ENCODE measurements at places on chromosomes 16 and 17.

GRCh38 chr16:3857189-3858043, 23.1 kb downstream of the CREBBP start:
- no peak for DNase-seq

DNA sequence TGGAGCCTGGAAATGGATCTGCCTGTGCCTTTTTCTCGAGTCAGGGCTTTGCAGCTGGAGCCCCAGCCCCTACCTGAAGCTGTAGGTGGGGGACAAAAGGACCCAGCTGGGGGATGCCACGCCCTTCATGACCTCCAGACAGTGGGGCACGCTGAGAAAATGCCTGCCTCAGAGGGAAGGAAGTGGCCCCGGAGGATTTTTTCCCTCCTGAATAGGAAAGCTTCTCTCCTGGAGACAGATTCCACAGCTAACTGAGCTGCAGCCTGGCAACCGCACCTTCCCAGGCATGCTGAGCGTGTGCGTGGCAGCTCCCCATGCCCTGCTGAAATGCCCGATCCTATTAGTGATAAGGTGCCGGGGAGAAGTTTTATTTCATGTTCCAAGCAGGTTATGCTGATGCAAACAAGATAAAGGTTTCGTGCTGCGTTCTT, 58.0 kb downstream of the AIPL1 start:
- no peak for DNase-seq

GRCh38 chr17:48596735-48597527, 3.4 kb upstream of the HOXB5 start:
- no peak for DNase-seq

- DNase-seq: no peak
Measured at GRCh38 chr17:76079535-76079955, 563 bp downstream of the ZACN start.

- DNase-seq: no peak
Measured at GRCh38 chr17:81428516-81428915, 33.3 kb downstream of the BAHCC1 start.

DNA sequence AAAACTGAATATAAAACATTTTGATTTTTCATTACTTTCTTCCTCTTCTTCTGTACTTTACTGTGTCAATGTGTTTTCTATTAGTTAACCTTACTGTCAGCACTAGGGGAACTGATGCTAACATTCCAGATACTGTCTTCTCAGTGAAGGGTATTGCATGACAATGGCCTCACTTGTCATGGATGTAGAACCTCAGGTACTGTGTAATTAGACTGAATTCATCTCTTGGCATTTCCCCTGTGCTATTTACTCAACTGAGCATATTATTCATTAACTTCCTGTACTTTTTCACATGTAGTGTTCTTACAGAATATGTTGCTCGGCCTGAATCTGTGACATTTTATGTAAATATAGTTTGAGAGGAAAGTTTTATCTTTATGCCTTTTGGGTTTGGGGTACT, 237.0 kb downstream of the CA10 start:
- no peak for DNase-seq

GRCh38 chr17:42598905-42599304, 10.3 kb downstream of the RETREG3 start:
- DNase-seq: no peak

GRCh38 chr17:44438636-44439035, 49.2 kb upstream of the ITGA2B start:
- no peak for DNase-seq

DNA sequence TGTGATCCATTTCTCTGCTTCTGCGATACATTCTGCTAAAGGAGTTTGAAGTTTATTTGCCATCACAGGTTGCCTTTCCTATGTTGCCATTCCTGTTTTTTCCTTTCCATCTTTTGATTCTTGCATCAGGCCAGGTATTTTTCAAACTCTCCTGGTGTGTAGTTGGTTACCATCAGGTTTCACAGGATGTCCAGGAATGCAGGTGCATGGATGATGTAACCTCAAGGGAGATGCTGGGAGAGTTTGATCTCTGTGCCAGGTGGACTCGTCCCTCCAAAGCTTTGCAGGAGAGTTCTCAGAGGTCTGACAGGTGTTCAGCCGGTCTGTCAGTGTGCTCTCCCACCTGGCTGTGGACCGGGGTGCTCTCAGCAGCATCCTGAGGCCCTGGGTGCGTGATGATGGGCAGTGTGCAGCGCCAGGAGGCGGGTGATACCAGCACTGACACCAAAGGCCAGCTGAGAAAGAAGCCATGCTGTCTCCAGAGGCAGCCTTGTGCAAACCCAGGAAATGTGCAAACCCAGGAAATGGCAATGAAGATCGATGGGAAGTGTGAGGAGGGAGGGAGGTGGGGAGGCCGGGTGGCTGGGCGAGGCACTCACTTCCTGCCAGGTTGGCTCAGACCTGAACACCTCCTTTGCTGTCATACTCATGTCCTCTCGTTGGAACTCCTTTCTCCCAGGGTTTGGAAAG, 1.7 kb downstream of the ATP2C2 start:
- no peak for DNase-seq

- no peak for DNase-seq
Measured at GRCh38 chr17:56244268-56244890, 91.1 kb downstream of the ANKFN1 start.

DNA sequence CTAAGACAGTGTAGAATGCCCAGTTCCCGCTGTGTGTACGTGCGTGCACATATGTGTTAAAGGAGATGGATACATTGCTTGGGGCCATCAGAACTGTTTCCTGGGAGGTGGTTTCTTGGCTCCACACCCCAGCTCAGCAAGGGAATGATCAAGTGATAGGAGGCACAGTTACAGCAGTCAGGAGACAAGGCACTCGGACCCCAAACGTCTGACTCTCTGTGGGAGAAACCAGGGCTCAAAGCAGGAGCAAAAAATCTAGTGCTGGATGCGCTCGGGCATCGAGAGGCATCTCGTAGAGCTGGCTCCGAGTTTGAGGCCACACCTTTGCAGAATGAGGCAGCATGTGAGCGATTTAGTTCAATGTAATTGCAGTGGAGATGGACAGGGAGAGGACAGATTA, 71.9 kb downstream of the RBBP6 start:
- DNase-seq: no peak

GRCh38 chr17:72578817-72579470, 458.1 kb downstream of the SOX9 start:
- no peak for DNase-seq

- peak; percentile 34 for DNase-seq
Measured at GRCh38 chr17:7445619-7445968, 733 bp downstream of the CHRNB1 start.

- no peak for DNase-seq
Measured at GRCh38 chr16:12160815-12161550, 184.4 kb downstream of the SNX29 start.

DNA sequence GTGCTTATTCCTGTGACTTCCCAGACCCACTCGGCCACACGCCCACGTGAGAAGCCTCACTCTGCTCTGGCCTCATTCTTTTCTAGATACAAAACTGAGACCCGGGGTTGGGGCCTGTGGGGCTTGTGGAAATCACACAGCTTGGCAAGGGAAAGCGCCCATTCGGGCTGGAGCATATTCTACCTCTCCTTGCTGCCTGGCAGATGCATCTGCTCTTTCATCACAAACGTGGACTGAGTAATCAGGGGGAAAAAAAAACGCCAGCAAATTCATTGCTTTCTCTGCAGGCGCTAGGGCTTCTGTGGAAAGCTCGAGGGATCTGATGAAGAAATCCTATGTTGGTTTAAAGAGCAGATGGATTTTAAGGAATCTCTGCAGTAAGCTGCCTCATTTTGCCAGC, 44.4 kb downstream of the DNAH9 start:
- no peak for DNase-seq

DNA sequence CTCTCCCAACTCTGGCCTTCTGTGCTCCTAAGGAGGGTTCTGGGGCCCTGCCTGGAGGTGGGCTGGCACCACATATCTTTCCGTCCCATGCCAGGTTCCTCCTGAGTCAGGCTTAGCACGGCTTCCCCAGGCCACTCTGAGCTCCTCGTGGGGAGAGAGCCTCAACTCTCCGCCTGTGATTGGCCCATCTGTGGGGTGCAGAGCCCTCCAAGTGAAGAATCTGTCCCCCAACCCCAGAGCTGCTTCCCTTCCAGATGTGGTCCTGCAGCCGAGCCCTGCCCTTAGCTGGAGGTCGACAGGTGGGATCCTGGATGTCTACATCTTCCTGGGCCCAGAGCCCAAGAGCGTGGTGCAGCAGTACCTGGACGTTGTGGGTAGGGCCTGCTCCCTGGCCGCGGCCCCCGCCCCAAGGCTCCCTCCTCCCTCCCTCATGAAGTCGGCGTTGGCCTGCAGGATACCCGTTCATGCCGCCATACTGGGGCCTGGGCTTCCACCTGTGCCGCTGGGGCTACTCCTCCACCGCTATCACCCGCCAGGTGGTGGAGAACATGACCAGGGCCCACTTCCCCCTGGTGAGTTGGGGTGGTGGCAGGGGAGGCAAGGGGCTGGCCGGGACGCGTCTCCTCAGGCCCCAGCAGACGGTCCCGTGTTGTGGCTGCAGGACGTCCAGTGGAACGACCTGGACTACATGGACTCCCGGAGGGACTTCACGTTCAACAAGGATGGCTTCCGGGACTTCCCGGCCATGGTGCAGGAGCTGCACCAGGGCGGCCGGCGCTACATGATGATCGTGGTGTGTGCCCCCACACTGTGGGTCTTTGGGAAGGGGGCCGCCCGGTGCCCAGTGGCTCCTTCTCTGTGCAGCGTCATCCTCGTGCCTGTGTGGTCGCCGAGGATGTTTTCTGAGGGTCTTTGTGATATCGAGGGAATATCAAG, 6.9 kb downstream of the GAA start:
- DNase-seq: no peak

DNA sequence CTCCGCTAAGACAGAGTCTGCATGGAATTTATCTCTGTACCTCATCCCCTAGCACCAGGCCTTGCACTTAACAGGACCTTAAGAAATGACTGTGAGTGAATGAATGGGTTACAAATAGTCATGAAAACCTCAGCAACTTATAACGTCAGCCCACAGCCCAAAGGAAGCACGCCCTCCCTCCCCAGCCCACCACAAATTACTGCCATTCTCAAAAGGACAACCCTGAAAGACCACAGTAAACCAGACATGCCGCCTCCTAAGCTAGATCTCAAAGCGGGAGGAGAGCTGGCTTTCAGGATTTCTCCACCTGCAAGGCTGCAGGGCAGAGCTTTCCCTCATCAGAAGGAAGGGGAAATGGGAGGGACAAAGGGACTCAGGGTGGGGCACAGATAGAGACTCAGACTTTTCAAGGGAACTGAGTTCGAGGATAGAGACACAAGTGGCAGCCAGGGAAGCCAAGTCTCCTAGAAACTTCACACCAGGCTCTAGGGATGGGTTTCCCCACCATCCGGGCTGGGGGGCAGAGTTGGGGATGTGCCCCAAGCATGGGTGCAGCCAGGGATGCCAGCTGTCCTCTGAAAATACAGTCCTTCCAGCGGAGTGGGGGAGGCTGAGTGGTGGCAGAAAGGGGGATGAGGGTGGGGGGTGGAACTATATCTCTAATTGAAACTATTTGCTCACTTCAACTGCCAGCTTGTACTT, 56.7 kb downstream of the PLXDC1 start:
- peak; percentile 30 for DNase-seq

GRCh38 chr17:77212833-77213777, 72.3 kb downstream of the SEC14L1 start:
- no peak for DNase-seq

- DNase-seq: no peak
Measured at GRCh38 chr17:16551878-16552636, 16.9 kb downstream of the ZNF287 start.

- DNase-seq: peak; percentile 70
Measured at GRCh38 chr16:3509470-3509928, 8.7 kb downstream of the CLUAP1 start.

GRCh38 chr17:15431766-15432165, 35.7 kb downstream of the CDRT4 start:
- DNase-seq: no peak

DNA sequence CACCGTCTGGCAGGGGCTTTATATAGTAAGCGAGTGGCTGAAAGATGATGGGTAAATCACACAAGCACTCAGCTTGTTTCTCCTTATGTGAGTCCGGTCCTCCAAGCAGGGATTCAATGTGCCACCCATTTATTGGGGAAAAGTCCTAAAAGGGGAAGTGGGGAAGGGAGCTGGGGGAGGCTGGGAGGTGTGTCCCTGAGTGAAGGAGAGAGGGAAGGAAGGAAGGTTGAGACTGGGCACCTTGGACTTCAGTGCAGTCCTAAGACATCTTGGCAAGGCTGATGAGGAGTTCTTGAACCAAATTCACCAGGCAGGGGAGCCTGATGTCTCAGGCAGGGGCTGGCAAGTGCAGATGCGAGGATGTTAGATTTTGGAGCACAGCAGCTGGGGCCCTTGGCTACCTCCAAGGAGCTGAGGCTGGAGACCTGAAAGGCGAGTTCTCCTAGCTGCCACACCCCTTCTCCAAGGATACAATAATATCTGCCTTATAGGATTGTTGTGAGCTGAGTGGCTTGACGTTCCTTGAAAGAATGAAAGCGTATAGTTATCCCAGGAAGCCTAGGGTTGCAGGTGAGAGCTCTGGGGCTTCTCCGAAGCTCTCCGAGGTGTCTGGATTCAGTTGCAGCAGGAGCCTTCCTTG, 23.0 kb upstream of the CYLD start:
- no peak for DNase-seq

DNA sequence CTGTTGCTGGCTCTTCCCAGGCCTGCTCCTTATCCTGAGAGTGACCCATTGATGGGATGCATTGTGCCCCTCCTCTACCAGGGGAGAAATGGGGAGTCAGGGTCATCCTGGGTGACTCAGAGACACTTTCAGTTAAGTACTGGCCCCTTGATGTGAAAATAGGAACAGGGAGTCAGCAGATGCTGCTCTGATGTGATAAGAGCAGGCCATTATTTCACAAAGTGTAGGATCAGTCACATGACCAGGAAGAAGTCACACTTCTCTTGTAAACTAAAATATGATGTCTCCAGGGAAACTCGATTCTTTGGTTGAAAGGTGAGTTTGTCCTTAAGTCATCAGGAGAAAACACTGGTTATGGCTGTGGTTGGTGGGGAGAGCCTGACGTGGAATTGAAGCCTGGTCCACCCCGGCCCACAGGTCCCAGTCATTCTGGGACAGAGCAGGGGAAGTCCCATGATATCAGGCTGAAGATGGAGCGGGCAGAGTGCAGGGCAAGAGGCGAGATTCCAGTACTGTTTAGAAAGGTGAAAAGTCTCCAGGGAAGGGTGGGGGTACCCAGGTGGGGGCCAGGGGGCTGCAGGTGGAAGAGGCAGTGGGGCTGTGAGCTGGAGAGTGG, 88.6 kb upstream of the NLRP1 start:
- no peak for DNase-seq

- DNase-seq: no peak
Measured at GRCh38 chr17:28370035-28370743, at the start of gene VTN. TSS of gene VTN (minus strand) at chr17:28370307. CDS start at chr17:28370203, 104 bp downstream.

GRCh38 chr16:71762186-71762585, 37.7 kb upstream of the PHLPP2 start:
- DNase-seq: no peak

Measured in activated CD8-positive, alpha-beta memory T cell treated with anti-CD3 and anti-CD28 coated beads, Interleukin-2, amount 50 U/mL, for 4 hours (primary cell).